Stimulated activated CD8-positive, alpha-beta memory T cell treated with anti-CD3 and anti-CD28 coated beads, Interleukin-4, amount 100 ng/mL, for 48 hours (primary cell): ENCODE measurements at places on chromosomes 1 and 21.

- no peak for DNase-seq
These were observed 16.6 kb upstream of the RWDD3 start for GRCh38 chr1:95217371-95217770.

DNA sequence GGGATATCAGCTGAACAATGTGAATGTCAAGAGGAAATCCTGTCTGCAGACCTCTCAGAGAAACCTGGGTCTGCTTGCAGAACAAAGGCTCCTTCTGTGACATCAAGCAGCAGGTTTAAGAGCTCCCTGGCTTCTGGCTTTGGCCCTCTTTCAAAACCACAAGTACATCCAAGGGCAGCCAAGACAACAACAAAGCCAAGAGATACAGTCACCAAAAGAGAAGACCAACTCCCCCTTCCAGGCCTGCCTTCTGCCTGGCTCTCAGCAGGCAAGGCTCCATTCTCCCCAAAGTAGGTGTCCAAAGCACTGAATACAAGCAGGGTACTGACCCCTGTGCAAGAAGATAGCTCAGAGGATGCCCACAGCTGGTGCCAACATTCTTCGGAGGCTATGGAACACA is 11.5 kb downstream of the BCAR3 start:
- no peak for DNase-seq

DNA sequence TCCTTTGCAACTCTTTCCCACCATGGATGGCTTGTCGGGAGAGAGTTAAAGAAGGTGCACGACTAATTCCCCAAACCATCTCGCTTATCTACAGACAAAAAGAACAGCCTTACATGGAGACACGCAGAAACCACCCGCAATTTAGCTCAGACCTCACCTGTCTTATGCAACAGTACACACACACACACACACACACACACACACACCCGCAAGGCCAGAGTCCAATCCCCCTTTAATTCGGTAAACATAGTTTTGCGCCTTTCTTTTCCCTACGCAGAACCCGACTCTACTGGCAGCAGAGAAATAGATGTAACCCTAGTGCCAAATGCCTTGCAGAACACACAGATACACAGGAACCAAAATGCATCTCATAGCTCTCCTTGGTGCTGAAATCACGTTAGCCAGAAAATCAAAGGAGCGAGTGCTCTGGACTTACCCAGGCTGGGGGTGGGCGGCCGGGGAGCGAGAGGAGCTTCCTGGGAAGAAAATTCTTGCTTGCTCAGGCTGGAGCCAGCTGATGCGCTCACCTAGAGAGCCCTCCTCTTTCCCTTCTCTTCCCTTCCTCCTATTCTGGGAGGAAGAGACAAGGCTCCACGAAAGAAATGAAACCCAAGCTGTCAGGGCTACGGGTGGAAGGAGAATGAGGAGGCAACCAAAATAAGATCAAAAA is 470 bp downstream of the TNR start:
- DNase-seq: no peak

- DNase-seq: no peak
These were observed 15.4 kb downstream of the CCDC17 start for GRCh38 chr1:45608175-45609156.

GRCh38 chr1:248696261-248696660 is 6.3 kb downstream of the OR14I1 start:
- DNase-seq: no peak

- no peak for DNase-seq
These were observed 28.4 kb downstream of the ZNF281 start for GRCh38 chr1:200381256-200381984.

GRCh38 chr1:78375996-78376395 is 114.8 kb upstream of the PTGFR start:
- DNase-seq: no peak

DNA sequence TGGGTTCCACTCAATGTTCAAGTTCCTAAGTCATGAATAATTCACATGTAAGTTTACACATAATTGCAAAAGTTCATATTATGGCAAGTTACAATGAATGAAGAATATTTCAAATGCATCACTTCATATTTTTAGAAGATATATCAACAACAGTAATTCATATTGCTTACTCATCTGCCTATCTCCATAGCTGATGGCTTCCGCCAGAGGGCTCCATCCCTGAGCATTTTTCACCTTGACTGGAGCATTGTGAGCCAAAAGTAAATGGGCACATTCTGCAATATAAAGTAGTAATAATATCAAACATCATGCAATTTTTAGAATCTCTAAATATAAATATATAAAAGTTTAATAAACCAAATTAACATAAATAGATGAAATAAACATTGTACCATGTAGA is 29.8 kb downstream of the ANKRD13C start:
- DNase-seq: no peak

DNA sequence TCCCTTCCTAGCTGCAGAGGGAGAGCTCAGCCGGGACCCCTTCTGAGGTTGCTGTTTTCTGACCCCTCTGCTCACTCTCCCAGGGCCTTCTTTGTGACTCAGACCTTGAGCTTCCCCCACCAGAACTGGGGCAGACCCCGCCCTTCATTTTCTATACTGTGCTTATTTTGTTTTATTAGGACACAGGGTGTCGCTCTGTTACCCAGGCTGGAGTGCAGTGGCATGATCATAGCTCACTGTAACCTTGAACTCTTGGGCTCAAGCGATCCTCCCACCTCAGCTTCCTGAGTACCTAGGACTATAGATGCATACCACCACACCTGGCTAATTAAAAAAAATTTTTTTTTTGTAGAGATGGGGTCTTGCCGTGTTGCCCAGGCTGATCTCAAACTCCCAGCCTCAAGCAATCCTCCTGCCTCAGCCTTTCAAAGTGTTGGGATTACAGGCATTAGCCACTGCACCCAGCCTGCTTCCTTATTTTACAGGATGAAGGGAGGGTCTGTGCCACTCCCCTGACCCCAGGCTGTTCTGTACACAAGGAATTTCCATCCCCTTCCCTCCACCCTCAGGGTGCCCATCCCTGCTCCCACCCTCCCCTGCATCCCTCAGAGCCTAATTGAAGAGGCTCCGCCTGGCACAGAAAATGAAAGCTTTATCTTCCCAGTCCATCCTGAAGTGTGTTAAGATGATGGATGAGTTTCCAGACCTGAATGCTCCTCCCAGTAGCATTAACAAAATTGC is 195.2 kb upstream of the POU3F1 start:
- DNase-seq: no peak

GRCh38 chr21:36386031-36386642 is 945 bp downstream of the CHAF1B start:
- DNase-seq: no peak

DNA sequence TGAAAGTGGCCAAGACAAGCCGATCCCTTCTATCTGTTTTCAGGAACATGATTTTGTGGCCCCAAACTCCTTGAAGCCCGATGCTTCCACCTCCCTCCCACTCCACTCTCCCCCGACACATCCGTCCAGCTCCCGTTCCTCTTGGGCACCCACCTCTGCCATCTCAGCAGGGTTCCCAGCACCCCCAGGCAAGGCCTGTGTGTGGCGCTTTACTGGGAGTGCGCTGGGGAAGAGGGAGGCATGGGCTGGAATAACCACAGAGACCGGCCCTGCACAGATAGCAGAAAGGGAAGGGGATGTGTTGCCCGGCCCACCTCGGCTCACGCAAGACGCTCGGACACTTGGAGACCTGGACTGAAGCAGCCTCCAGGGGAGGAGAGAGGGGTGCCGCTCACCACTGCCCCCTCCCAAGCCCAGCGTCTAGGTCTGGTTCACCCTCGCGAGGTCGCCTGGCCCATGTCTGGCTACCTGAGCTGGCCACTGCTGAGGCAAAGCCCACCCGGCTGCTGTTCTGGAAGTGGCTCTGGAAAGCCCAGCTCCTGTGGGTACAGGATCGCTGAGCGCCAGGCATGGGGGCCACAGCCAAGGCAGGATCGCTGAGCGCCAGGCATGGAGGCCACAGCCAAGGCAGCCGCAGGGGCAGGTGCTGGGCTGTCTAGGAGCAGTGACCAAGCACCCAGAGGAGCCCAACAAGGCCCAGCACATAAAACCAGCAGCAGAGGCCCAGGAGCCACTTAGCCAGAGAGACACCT is 23.8 kb upstream of the COL18A1 start:
- DNase-seq: no peak
